Spinal cord (tissue), 10 donors: ENCODE measurements at places on chromosomes 4 and X.

DNA sequence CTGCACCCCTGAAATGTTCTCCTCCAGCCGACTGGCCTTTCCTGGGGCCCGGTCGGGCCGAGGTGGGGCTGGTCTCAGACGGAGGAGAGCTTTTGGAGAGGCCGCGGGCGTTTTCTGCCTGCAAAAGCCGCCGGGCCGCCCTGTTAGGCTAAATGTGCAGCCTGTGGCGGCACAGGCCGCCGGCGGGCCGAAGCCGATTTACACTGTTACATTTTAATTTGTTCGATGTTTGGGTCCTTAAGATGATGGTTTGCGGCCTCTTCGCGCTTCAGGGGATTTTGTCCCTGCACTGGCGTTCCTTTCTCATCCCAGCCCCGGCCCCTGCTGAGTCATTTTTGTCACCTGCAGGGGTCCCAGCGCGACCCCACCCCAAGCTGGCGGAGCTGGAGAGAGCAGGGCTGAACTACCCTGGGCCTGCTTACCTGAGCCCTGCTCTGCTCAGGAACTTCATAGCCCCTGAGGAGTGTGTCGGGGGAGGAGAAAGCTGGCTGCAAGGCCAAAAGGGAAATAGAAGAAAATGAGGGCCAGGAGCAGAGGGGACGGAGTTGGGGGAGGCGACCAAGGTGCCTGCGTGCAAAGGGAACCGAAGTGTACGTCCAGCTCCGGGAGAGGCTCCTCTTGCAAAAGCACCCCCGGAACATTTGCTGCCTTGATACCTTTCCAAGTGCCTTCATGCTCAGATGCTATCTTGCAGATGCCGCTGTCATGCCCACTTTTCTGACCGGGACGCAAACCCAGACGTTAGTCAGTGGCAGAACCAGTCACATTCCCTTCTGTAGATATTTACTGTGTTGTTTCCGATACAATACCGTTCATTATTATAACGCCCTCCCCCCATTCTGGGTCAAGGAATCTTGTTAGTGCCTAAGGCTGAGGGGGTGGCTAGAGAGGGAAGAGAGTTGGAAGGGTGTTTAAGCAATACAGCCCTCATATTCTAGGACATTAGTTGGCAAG, 977 bp upstream of the RBBP7 start:
- DNase-seq: no peak

DNA sequence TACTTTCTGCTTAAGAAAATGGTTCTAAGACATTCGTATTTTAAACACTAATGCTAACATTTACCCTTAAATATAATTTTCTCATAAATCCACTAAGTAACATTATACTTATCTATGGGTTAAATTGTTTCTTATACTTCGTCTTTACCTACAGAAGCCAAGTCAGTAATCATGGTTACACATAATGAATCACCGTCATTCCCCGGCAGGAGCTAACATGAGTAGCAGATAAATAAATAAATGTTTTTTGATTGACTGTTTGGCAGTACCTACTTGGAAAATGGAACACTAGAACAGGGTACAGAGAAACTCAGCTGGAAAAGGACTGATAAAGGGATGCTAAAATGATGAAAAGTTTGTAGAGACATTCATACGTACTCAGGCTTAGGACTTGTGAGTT, 430.4 kb downstream of the ACTRT1 start:
- DNase-seq: no peak

DNA sequence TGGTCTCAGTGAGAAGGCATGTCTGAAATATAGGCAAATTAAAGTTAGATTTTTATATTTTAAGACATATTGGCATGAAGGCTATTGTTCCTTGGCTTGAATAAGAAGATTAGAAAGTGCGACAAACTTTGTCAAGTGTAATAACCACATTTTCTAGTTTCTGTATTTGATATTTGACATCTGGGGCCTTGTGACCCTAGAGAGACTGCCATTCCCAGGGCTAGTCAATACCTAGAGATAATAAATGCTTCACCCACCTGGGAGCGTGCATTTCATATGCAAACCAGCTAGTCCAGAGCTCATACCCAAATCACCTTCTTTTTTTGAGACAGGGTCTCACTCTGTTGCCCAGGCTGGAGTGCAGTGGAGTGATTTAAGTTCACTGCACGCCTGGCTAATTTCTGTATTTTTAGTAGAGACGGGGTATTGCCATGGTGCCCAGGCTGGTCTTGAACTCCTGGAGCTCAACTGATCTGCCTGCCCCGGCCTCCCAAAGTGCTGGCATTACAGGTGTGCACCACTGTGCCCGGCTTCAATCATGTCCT, 62.6 kb downstream of the COQ2 start:
- no peak for DNase-seq

- no peak for DNase-seq
Measured at GRCh38 chrX:1425381-1425780, 27.3 kb downstream of the ASMTL start.

- no peak for DNase-seq
Measured at GRCh38 chrX:44071847-44072551, 98.8 kb upstream of the NDP start.

GRCh38 chr4:94721310-94721709, 36.4 kb upstream of the BMPR1B start:
- no peak for DNase-seq

GRCh38 chr4:147198411-147199051, 252.9 kb upstream of the TTC29 start:
- DNase-seq: no peak

DNA sequence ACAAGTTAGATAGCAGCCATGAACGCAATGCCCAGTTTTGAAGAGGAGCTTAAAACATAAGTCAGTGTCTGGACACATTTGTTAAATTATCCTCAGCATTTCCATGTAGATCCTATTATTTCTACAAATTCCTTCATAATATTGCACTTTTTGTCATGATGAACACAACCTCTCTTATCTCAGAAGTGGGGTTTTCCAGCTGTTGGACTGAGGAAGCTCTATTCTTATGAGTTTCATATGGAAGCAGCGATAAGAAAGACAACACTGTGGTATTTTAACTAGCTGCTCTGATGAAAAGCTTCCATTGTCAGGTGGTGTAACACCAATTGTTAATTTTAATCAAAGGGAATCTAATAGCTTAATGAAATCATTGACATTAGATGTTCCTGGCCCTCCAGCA, 308.7 kb downstream of the GBA3 start:
- no peak for DNase-seq

DNA sequence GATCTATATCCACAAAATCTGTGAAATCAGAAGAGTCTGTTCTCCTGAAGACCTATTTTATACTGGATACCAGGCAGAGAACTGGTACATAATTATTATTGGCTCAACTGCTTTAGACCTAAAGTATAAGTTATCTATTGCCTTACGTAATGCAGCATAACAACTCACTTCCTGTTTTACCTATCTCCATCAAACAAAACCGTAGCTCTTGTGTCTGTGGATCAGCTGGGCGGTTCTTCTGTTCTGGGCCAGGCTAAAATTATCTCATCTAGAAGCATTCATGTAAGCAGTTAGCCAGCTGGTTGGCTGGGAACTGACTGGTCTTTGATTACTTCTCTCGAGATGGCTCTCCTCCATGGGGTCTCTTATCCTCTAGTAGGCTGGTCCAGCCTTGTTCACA, 57.8 kb downstream of the PPP1R2C start:
- DNase-seq: no peak

GRCh38 chrX:120200851-120201250, 42.4 kb downstream of the RHOXF2 start:
- no peak for DNase-seq

DNA sequence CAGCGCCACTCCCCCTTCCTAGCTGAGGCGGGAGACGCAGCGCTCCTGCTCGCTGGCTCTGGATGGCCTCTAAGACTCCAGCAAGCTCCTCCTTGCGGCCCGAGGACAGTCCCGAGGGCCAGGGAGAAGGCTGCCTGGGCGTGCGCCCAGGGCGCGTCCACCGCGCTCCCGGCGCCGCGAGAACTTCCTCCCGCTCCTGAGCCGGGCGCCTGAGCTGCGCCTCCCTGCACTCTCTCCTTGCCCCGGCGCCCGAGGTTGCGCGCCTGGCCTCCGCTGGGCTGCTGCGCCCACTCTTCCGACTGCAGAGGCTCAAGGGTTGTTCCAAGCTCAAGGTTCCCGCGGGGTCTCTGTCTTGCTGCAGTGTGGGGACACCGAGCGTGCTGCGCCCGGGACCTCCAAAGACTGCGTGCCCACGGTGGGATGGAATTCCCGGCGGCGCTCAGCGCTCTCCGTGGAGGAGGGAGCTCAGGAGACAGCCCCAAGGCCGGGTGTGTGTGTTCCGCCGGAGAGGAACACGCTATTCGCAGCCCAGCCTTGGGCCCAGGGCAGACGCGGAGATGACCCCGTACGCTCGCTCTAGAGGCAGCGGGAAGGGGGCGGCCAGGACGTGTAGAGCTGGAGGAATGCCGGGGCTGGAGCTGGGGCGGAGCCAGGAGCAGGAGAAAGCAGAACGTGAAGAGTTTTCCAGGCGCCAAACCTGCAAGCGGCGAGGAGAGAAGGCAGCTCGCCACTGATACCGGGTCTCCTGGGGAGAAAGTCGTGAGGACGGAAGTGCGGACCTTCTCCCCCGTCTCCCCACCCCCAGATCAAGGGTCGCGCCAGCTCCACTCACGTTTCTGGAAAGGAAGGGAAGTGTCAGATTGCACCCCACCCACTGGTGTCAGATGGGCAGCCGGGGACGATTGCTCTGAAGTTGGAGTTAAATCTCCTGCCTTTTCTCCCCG, at the start of gene ARHGAP6:
TSS of gene ARHGAP6 (minus strand) at position 753 of the 944 bp plus-strand sequence. CDS start 1,092 bp downstream, outside the sequence.
- DNase-seq: no peak

DNA sequence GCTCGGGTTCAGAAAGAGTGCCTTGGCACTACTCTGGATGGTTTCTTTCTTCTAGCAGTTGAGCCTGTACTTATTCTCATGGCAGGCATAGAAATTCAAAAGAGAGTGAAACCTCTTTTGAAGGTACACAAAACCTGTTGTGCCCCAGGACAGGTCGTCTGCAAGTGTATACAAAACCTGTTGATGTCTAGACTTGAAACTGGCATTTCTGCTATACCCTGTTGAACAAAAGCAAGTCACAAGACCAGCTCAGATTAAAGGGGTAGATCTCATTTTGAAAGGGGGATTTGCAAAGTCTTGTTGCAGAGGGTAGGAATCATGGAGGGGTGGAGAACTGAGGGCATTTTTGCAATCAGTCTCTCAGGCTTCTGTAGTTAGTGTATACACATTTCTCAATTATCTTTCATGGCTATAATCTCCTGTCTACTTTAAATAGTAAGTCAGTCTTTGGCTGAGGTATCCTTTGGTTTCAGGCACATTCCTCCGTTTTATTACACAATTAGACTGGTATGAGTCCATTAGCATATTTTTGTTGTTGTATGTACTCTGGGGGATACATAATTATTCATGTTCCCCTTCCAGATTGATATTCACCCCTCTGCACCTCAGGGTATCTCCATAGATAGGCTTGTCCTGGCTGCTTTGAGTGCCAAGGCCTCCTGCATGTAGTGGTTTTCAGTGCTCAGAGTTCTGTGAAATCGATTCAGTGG, 251.4 kb downstream of the DTHD1 start:
- no peak for DNase-seq

DNA sequence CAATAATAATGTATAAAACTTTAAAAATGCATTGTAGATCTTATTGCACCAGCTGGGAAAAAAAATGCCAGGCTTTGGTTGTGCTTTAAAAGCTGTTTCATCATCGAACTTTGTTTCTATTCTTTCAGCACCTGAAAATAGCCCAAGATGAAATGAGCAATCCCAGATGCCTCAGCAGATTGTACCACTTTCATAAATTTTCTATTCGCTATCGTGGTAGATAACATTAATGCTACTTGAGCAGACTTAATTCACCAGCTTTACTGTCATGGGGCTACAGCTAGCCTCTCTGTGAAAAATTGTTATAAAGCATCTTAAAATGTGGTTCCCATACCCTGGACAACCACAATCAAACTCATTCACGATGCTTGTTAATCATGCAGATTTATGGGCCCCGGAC, 599.6 kb upstream of the HS3ST1 start:
- no peak for DNase-seq

DNA sequence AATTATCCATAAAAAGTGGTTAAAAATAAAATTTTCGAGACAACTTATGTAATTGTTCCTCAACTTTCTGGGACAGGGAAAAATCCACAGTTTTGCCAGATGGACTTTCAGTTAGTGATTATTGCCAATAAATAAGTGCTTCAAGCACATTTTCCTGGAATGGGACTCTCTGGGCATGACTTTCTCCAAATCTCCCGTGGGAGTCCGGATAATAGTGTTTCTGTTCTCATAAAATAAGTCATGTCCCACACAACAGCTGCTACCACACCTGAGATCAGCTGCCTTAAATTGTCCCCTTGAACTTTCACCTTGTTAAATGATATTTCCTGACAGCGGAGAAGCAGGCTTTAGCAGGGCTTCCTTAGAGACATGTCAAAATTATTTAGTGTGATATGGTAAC, 133.4 kb upstream of the NAP1L5 start:
- DNase-seq: no peak

DNA sequence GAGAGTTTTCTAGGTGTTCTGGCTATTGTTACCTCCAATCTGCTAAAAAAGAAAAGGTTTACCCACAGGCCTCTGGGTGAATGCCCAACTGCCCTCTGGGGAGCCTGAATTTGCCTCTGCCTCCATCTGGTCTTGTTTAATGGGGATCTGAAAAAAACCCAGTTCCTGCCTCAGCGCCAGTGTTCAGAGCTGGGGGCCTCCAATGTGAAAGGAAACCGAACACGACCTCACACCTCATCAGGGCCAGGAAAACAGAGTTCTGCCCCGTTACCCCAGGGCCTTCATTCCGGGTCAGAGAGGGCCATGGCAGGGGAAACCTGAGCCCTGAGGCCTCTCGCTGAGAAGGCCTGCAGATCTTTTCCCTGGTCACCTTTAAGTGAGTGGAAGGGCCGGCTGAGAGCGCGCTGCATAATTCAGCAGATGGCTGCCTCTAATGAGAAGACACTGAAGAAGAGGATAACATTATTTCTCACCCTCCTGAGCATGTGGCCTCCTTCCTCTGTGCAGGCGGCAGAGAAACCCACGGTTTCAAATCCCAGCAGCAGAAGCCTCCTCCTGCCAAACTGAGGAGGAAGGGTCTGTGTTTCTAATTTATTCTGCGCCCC, 6.8 kb downstream of the SEPTIN6 start:
- no peak for DNase-seq

GRCh38 chrX:29090811-29091210, 503.6 kb downstream of the IL1RAPL1 start:
- peak; percentile 15 for DNase-seq

GRCh38 chrX:110418316-110419235, 59.9 kb downstream of the RTL9 start:
- peak; percentile 89 for DNase-seq

DNA sequence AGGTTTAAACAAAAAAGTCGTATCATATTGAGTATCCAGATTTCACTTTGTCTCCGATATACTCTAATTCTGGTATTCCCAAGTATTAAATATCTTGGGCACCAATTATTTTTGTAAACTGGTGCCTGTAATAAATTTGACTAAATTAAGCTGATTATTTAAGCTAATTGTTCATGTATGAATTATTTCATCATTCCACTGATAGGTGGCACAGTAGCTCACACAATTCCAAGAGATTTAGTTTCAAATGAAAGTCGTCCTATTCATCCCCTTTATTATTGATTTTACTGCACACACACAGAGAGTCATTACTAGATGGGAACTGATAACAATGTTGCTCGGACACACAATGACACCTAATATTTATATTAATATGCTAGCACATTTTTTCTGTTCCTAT, 432.4 kb downstream of the DMD start:
- no peak for DNase-seq
